DMS153 (cell line): ENCODE measurements at places on chromosomes 7 and 10.
A peak's percentile ranks its signal among the peaks of the same experiment; 100 is the strongest.

DNA sequence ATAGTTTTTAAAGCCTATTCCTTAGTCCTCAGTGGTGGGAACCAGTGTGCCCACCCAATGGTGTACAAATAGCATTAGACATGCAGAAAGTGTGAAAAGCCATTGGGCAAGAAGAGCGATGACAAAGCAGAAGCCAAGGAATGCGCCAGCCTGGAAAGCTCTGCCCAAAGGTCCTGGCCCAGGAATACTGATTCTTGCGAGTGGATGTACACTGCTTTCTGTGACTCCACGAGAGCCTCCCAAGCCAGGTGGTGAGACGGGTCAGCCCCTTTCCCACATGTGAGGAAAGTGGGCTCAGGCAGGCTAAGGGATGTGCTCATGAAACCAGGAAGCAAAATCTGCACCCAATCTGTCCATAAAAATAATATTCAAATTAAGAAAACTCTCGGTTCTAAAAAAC lies 106.6 kb downstream of the ADCY1 start:
- DNase-seq, result no peak

DNA sequence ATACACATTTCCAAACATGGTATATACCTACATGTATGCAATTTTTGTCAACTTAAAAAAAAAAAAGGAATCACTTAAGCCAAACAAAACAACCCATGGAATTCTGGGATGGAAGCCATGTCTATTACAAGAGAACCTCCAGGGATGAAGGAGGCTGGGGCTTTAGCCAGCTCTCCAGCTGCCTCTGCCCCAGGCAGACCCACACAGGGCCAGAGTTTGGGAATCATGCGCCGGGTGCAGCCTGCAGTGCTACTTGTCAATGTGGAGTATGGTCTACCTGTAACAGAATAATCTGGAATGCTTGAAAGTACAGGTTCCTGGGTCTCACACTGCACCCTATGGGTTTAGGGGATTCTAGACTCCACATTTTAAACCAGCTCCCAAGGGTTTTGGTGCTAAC lies 10.8 kb downstream of the ATP6V0E2 start:
- no peak for DNase-seq

- DNase-seq, result no peak
These were observed 119.5 kb downstream of the SEC23IP start for GRCh38 chr10:120012131-120012400.

- DNase-seq, result no peak
These were observed 3.1 kb upstream of the AVPI1 start for GRCh38 chr10:97690133-97690532.

DNA sequence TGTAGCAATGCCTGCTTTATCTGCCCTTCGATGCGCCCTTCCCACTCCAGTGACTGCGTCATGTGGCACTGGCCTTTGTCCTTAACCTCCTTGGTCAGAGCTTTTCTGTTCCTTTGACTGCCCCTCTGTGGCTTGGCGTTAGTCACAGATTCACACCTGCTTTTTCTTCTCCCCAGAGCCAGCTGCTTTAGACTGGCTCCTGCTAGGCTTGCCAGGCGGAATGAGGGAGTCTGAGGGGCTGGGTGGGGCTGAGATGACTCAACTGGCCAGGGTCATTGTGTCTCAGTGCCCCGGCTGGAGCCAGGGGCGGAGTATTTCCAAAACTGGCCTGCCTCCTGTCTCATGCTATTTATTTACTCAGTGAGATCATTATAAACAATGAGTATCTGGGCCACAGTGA lies 194.1 kb downstream of the EMX2 start:
- DNase-seq, result no peak

GRCh38 chr7:27960415-27960814 lies 220.2 kb downstream of the JAZF1 start:
- no peak for DNase-seq

DNA sequence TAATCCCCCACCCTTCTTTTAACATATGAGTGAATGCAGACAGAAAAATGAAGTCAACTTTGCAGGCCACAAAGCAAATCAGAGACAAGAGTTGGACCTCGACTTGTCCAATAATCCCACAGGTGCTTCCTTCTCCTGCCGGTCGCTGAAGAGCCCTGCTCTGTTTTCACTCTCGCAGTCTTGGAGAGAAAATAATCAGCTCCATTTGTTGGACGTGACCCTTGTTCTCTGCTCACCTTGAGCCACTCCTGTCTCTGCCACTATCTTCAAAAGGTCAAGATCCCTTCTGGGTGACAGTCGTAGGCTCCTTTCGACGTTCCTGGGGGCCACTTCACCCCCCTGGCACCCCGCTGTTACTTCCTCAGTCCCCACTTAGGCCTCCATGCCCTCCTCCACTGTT lies 2.8 kb upstream of the KLF6 start:
- DNase-seq, result no peak

GRCh38 chr7:37751096-37751495 lies 67.5 kb downstream of the GPR141 start:
- no peak for DNase-seq

- no peak for DNase-seq
These were observed 228.4 kb downstream of the PLXNA4 start for GRCh38 chr7:132347858-132348257.

DNA sequence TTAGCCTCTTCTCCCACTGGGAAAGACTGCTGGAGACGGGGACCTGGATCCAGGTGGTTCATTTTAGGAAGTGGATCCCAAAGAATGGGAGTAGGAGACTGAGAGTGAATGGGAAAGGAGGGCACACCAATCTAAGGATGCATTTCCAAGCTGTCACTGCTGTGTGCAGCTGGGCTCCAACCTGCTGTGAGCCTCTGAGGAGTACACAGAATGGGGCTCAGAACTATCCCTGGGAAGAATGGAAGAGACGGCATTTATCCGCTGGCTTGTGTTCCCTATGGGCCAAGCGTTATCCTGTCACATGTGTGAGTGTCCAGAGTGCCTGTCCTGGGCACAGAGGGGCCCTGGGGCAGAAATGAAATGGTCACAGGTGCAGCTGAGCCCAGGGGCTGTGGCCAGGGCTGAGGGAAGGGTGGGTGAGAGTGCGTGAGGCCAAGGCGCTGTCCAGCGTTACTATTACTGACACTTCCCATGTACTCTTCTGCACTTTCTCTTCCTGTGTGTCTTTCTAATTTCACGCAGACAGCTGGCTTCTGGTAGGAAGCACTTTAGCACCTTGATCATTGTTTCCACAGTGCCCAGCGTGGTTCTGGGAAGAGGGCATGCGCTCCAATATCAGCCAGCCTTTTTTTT lies 35.4 kb upstream of the PODXL start:
- no peak for DNase-seq

DNA sequence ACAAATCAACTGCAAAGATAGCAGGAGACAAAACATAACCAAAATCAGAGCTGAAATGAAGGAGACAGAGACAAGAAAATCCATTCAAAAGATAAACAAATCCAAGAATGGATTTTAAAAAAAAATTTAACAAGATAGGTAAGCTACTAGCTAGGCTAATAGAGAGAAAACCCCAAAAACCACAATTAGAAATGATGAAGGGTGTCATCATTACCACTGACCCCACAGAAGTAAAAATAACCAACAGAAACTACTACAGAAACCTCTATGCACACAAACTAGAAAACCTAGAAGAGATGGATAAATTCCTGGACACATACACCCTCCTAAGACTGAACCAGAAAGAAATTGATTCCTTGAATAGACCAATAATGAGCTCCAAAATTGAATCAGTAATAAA lies 117.6 kb downstream of the DNAJC1 start:
- DNase-seq, result no peak

DNA sequence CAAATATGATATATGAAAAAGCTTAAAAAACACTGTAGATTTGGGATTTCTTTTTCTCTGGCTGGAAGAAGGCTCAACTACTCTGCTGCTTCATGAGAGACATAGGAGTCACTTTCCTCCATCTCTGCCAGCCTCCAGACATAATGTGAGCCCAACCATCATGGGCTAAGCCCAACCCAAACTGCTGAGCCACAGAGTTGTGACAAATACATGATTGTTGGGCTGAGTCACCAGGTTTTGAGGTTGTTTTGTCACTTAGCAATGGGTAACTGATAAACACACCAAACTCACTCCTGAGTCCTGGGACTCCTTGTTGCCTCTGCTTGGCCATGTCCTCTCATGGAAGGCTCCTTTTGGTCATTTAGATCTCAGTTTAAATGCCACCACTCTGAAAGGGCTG lies 381.8 kb upstream of the FZD8 start:
- no peak for DNase-seq

- no peak for DNase-seq
These were observed 194.1 kb downstream of the INHBA start for GRCh38 chr7:41508755-41509154.

DNA sequence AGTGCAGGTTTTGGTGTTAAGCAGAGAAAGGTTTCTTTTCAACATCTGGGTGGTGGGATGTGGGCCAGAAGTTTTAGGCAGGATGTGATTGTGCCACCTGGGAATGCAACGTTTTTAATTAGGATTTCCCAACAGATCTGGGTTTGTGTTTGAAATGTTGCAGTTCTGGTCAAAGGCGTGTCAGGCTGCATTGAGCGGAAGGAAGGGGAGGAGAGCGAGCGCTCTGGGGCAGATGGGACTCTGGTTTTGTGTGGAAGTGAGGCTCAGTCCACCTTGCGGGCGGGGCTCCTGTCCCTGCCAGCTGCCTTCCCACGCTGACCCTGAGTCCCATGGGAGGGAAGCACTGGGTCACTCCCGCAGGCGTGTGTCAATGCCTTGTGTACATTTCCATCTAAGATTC lies 767.7 kb downstream of the KCNMA1 start:
- DNase-seq, result no peak

DNA sequence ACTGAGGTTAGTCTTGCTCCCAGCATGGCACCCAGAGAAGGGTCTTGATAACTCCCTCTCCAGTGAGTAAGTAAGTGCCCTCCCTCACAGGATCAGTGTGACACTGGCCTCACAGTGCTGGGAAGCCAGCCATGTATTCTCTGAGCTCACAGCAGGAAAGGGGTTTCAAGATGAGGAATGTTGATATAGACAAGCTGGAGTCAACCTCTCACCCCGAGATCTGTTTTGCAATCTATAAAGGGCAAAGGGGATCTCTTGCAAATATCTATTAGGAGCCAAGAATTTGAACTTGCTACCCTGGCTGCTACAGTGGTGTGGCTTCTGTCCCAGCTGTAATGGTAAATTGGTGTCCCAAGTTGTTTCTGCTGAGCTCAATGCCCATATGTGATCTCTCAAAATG lies 70.2 kb upstream of the ADAM12 start:
- no peak for DNase-seq

DNA sequence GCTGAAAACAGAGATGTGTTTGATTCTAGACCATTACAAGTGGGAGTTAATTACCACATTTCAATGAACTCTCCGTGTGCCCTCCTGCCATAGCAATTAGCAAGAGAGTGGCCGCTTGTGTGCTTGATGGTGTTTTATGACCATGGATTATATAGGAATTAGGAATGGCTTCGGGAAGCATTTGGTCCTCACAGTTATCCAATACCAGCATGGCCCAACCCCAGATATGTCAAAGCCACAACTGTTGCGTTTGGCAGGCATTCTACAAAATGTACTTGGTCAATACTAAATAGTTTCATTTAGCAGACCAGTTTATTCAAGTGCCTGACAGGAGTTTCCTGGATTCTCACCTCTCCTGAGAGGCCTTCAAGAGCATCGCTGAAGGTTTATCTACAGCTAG lies 509.0 kb upstream of the GALNT17 start:
- no peak for DNase-seq

- DNase-seq, result no peak
These were observed 821 bp downstream of the SLC35B4 start for GRCh38 chr7:134315679-134316538.

- peak; percentile 71 for DNase-seq
These were observed 92.1 kb downstream of the CCDC71L start for GRCh38 chr7:106568680-106569499.

DNA sequence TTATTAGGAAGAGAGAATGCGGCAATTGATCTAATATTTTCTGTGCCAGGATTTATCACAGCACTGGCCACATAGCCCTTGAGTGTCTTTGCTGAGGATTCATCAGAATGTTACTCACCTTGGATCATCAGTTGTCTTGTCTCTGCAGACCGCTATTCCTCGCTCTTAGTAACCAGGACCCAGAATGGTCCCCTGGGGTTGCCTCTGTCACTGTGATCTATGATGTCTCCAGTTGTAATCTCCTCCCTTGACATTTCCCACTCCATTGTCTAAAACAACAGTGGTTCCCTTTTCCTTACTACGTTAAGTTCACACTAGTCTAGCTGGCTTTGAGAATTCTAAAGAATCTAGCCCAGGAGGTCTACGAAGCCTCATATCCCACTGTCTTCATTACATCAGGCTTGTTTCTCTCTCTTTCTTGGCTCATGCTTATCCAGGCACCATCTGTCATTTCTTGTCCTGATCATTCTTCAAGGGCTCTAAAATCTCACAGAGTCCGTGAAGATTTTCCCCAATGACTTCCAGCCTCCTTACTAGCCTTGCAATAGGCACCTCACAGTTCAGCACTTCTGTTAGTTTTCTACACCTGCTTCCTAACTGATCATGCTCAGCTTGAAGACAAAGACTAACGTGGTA lies 125.8 kb downstream of the CUBN start:
- DNase-seq, result no peak

DNA sequence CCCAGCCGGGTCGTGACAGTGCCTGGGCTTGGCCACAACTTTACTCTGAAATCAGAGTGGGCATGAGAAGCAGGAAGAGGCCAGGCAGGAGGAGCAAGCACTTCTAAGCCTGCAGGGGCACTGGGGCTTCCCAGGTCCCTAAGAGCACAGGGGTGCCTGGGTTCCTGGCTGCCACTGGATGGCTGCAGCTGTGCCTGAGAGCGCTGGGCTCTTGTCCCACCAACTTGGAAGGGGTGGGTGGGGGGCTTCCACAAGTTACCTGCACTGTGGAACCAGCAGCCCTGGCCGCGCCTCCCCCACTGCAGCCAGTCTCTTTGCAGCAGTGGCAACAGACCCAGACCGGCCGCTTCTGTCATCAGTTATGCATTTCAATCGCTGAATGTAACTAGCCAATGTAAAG lies 434.7 kb upstream of the GRM3 start:
- no peak for DNase-seq

DNA sequence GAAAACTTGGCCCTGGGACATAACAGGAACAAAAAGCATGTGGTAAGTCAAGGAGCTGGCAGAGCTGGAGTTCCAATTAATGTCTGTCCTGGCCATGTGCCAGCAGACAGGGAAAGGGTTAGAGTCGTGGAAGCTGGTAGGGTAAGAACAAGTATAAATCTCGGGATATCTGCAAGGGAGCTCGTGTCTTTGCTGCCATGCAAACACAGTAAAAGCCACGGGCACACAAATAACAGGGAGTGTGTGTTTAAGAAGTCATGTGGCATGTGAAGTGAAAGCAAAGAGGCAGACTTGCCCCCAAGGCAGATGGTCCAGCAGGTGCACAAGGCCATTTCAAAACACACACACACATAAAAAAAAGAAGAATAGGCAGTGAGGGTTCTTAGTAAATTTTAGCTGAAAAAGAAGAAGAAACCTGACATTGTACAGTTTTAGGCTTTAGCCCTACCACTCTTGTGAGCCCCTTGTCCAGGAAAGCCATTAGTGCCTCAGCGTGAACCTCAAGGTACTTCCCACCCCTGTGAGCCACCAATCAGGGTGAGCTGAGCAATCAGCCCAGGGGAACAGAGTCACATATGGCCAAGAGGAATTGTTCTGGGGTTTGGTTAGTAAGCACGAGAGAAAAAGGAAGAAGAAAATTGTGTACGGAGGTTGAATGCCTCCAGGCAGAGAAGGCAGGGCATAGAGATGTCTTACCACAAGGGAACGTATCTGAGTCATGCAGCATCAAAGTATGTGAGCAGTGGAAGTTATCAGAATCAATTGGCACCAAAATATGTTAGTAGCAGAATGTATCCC lies 32.8 kb upstream of the ARHGAP12 start:
- no peak for DNase-seq
